Cardiac septum (tissue), 1 donor: ENCODE measurements at places on chromosomes 2 and 18. TPM values are rescaled to one million over a fixed set of nuclear protein-coding genes. Genes with fewer than 3 reads are reported as not detected.
A peak's percentile ranks its signal among the peaks of the same experiment; 100 is the strongest.

Gene PSMA8
- total RNA-seq, result not detected

Gene RAB6D
- total RNA-seq, result 0.16 TPM

Gene CTIF
- total RNA-seq, result 84.3 TPM

Gene COLEC12
- total RNA-seq, result 5.5 TPM

Gene ST6GAL2
- total RNA-seq, result 0.38 TPM

Gene GALNT5
- total RNA-seq, result 0.35 TPM

Gene TEX44
- not detected for total RNA-seq

Gene PLEK
- total RNA-seq, result 3.7 TPM

Gene DYNAP
- not detected for total RNA-seq

- no peak for DNase-seq
Observed at GRCh38 chr18:73791081-73791480, 356.6 kb downstream of the FBXO15 start.

DNA sequence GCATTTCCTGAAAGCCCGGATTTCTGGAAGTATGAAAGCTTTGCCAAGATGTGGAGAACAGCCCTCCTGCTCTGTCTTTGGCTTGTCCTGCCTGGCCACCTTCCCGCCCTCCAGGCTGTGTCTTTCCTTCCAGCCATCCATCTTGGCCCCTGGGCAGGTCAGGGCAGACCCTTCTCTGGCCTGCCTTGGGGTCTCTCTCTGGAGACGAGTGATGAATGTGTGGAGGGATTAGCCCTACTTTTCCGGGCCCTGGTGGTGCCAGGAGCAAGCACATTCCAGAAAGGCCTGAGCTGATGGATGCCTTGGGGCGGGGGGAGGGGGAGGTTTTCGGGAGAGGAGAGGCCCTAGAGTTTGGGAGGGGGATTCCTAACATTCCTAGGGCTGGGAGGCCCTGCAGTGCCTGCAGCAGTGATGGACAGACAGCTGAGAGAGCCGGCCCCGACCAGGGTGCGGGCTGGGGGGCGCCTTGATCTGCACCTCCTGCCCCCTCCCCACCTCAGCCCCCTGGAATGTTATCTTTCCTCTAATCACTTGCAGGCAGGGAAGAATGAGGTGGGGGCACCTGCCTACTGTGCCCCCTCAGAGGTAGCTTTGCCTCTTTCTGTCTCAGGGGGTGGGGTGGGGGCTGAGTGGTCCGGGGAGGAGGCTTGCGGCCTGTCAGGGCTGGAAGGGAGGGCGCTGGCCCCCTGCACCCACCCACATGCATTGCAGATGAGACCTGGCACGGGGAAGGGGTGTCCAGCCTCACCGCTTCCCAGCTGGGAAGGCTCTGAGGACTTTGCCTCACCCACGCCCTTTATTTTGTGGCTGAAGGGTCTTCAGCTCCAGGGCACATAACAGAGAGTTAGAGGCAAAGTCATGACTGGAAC lies 156.2 kb downstream of the DDX1 start:
- peak; percentile 58 for DNase-seq

DNA sequence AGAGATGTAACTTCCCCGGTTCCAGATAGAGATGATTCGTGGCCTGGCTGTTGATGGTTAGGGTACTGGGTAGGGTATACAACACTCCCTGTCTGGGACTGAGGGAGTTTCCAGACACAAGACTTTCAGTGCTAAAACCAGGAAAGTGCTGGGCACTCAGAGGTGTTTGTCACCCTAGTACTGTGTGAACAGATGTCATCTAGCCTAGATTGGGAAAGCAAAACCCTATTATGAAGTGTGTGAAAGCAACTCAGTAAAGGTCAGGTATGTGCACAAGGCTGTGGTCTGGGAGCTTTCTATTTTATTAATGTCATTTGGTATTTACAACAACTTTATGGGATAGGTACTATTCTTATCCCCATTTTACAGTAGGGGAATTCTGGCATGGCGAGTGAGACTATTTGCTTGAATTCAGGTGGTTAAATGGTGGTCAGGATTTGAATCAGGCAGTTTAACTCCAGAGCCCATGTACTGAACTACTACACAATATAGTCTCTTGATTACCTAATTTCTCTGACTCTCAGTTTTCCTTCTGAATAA lies 2.6 kb downstream of the BZW1 start:
- DNase-seq, result no peak

DNA sequence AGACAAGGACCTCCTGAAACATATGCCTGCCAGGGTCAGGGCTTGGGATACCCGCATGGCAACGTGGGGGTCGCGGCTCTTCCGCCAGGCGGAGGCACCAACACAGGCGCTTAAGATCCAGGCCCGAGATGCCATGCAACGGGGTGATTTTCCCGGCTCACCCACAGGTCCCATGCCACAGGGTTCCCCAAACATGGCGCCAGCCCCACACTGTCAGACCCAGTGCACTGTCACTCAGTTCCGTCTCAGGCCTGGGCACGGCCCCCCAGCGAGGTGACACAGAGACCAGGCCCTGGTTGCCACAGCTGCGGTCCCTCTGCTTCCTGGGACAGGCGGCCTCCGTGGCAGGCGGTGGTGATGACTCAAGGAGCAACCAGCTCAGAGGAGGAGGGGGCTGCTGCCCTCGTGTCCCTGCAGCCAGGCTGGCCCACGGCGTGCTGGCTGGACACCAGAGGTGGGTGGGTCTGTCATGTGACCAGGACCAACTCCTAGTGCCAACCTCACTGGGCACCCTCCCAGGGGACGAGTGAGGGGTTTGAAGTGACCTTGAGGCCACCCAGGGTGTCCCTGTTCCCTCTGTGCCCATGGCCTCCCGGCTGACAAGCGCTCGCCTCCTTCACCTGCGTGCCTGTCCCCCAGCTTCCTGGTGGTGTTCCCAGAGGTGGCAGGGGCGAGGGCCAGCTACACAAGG lies 4.9 kb downstream of the PDCD1 start:
- peak; percentile 78 for DNase-seq

DNA sequence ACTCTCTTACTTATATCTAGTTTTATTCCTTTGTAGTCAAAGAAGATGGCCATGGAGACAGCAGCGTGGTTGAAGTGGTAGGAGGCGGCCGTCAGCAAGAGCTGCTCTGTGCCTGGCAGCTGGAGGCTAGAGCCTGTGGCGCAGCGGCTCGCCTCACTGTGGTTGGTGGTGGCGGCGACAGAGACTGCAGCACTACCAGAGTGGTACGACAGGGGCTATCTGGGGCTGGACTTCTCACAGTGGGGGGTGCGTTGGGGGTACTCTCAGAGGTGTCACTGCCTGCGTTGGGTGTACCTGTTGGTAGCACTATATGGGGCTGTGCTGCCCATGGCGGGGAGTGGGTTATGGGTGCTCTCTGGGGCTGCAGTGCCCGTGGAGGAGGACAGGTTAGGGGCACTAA lies 8.5 kb upstream of the ANKRD62 start:
- no peak for DNase-seq

- no peak for DNase-seq
Observed at GRCh38 chr2:182191061-182191460, 205.4 kb downstream of the PPP1R1C start.

- DNase-seq, result no peak
Observed at GRCh38 chr2:38823386-38823785, 45.4 kb downstream of the GEMIN6 start.

DNA sequence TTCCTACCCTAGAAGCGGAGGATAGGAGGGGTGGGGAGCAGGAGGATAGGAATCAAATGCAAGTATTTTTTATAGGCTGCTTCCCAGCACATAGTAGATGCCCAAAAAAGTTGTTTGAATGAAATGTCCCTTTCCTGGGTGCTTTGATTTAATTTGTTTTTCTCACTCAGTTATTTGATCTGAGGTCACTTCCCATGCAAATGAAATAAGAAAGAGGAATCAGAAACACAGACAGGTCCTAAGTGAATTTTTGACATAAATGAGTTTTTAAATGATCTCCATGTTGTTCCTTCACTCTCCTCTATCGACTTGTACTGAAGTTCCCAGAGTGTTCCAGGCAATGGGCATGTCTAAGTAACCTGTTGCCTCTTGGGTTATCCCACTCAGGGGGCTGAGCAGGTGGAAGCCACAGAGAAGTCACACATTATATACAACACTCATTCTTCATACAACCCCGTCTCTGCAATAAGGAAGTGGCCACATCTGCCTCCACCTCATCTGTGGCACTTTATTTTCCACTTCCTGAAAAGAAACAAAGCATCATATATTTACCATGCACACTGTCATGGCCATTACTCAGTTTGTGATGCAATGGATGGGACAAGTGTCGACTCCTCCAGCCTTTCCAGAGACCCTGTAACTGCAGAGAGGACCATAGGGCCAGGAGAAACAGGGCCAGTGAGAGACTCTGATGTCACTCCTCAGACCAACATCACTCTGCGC lies 81.9 kb upstream of the ZNF397 start:
- no peak for DNase-seq

DNA sequence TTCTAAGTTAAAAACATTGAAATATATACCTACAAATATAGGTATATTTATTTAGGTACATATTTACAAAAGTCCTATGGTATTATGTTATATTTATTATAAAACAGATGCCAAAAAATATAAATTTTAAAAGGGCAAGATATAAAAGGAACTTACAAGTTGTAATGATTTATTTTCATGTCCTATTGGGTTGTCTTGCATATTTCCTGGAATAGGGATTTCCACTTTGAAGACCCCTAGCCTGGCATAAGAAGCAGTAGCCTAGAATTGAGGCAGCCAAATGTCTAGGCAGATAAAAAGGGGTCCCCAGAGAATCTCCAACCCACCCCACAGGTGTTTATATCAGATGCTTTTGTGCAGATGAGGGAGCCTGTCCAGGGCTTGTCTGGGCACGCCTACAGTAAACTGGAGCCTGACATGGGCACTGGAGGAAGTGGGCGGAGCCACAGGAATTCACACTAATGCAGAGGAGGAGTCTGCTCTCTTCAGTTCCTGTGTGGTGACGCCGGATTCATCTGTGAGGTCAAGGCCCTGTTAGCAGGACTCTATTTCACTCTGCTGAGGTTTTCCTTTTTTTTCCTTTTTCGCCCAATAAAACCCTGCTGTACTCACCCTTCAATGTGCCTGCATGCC lies 1088.9 kb upstream of the PIK3C3 start:
- no peak for DNase-seq

DNA sequence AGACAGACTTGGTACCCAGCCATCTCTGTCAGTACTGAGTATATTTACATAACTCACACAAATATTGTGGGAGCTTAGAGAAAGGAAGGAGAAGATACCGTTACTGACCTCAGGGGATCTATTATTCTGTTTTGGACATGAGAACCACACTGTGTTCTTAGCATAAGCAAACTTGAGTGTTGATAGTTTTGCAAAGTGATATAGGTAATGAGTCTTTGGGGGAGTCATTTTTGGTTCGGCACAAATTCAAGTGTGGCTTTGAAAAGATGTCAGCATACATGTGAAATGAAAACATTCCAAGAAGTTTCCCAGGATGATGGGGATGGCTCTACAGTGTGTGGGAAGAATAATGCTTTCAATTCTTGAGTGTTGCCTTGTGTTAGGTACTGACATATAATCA lies 24.1 kb downstream of the SMARCAL1 start:
- DNase-seq, result no peak

GRCh38 chr2:23554054-23554697 lies 169.2 kb downstream of the KLHL29 start:
- DNase-seq, result no peak

GRCh38 chr18:31506024-31506742 lies 8.2 kb downstream of the DSG2 start:
- no peak for DNase-seq

GRCh38 chr2:145431181-145431951 lies 911.4 kb upstream of the ZEB2 start:
- DNase-seq, result no peak

DNA sequence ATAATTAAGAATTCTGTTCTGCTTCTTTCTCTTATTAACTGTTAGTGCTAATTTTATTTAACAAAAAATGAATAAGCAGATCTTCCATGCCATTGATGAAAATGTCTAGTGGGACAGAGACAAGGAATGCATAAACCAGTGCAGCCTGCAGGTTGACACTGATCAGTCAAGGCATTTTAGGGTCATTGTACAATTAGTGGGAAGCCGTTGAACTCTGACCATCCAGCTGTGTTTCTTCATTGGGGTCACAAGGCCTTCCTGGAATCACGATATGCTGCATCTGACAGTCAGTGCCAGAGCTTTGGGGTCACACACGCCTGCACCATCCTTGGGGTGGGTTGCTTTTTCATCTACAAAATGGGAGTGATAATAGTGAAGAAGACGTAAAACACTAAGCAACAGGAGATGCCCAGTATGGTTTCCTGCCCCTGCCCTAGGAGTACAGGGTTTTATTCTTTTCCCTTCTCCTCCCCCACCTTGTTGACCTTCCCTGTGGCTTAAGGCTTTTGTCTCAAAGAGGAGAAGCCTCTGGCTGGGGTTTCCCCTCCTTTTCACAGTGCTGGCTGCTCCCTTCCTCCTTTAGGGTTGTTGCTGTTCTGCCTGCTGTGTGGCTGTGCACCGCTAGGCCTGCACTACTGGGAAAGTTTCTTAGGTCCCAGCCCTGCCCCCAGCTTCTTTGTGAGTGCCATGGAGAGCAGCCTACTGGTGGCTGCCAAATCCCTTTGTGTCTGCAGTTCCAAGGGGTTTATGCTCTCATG lies 245.6 kb downstream of the TPGS2 start:
- DNase-seq, result no peak

DNA sequence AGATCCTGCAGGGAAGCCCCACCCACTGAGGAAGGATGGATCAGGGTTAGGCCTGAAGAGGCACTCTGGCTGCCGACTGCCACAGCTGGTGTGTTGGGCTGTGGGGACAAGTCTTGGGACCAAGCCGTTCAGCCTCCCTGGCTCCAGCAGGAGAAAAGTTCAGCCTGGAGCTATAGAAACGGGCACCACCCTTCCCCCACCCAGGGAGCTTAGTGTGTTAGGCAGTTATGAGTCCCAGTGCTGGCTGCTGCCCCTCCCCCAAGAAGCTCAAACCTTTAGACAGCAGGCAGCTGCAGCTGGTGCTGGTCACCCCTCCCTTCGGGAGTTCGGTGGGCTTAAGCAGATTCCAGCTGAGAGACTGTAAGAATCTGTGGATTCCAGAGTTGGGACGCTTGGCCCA lies 447.1 kb upstream of the HS6ST1 start:
- peak; percentile 44 for DNase-seq

GRCh38 chr18:65761636-65762295 lies 11.0 kb downstream of the CDH7 start:
- no peak for DNase-seq

DNA sequence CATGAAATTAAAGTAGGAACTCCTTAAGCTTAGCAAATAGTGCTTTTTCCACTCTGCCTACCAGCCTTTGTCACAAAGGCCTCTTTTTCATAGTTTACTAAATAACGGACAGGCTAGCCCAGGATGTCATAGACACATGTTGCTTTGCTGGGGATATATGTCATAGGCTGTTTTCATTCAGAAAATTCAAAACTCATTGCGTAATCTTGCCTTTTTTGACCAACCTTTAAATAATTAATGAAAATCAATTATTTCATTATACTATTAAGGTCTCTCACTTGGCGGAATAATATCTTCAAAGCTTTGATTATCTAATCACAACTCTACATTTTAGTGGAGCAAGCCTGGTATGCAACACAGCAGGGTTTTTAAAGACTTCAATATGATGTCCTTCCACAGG lies 1245.7 kb upstream of the LRRTM1 start:
- no peak for DNase-seq
